Right lung (tissue), 10 donors: ENCODE measurements at places on chromosomes 3 and 15. TPM values are rescaled to one million over a fixed set of nuclear protein-coding genes. Genes with fewer than 3 reads are reported as not detected.
A peak's percentile ranks its signal among the peaks of the same experiment; 100 is the strongest.

CHRNA3 gene
- 0.19 TPM for polyA plus RNA-seq

GASK1A gene
- polyA plus RNA-seq = 4.3 TPM

ALDH1A2 gene
- polyA plus RNA-seq = 49.3 TPM

SNUPN gene
- 32.1 TPM for polyA plus RNA-seq

DGKG gene
- polyA plus RNA-seq = 2.7 TPM

NAALADL2 gene
- polyA plus RNA-seq = 18.4 TPM

PLA2G4E gene
- 0.13 TPM for polyA plus RNA-seq

PATL2 gene
- 1.2 TPM for polyA plus RNA-seq

MELTF gene
- 5.7 TPM for polyA plus RNA-seq

GOLGA8S gene
- 1.5 TPM for polyA plus RNA-seq

ANKRD63 gene
- polyA plus RNA-seq = not detected

GPR176 gene
- 3.0 TPM for polyA plus RNA-seq

CPLX3 gene
- polyA plus RNA-seq = not detected

CCDC50 gene
- polyA plus RNA-seq = 79.6 TPM

DYNLT2B gene
- 31.6 TPM for polyA plus RNA-seq

DNA sequence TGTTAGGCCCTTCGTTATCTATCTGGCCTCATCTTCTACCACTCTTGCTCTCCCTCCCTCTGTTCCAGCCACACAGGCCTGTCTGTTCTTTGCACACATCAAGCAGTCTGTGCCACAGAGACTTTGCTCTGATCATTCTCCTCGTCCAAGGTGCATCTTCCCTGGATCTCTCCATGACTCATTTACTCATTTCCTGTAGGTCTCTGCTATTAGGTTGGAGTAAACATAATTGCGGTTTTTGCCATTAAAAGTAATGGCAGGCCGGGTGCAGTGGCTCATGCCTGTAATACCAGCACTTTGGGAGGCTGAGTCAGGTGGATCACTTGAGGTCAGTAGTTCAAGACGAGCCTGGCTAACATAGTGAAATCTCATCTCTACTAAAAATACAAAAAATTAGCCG lies 9.5 kb upstream of the C3orf49 start:
- DNase-seq = no peak

GRCh38 chr15:68333775-68334470 lies 56.4 kb downstream of the FEM1B start:
- no peak for DNase-seq

- no peak for DNase-seq
Measured at GRCh38 chr3:31086148-31086547, 191.7 kb upstream of the GADL1 start.

DNA sequence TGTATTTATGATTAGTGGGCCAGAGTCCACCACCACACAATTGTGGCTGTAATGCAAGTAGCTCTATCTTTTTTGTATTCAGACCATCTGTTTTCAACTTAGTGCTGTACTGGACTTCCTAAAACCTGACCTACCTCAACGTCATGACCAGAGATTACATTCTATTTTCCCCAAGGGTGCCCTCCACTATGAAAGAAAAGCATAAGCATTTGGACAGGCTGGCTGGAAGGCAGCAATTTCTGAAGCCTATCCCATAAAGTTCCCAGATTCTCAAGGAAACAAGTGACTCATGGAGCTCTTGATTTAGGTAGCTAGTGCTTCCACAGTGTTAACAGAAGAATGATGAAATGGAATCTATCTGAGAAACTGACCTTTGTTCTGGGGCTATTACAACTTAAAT lies 75.8 kb downstream of the COL8A1 start:
- no peak for DNase-seq

GRCh38 chr3:194091141-194091540 lies 44.8 kb upstream of the HES1 start:
- no peak for DNase-seq

DNA sequence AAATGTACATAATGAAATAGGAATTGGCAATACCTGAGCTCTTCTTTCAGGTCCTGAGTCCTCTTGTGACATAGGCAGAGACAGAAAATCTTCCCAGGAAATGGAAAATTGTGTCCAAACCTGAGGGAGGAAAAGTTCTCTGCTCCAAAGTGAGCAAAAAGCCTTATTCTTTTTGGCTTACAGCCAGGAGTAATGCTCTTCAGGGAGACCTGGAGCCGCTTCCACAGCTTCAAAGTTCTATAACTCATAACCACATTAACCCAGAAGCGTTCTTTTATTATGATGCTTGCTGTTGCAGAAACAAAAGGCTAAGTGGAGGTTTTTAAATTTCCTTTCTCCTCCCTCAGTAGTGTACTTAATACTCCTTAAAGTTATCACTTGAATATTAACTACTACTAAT lies 633 bp downstream of the IGSF10 start:
- no peak for DNase-seq

DNA sequence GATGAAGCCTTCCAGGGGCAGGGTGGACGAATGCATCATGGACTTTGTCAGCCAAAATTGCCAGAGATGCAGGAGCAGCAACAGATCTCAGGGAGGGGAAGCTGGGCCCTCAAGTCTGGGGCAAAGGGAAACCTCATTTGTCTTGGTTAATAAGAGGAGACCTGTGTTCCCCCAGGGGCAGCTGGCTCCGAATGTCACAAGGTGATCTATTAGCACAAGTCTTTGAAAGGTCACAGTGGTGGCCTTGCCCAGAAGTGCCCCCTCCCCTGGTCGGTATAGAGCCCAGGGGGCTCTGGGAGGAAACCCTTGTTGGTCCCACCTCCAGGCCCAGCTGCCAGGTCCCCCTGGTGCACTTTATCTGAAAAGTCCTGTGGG lies 46.2 kb downstream of the ABTB1 start:
- no peak for DNase-seq

- peak; percentile 81 for DNase-seq
Measured at GRCh38 chr15:45457641-45458539, 64.7 kb downstream of the SLC30A4 start.

GRCh38 chr15:99014803-99015697 lies 7.5 kb upstream of the PGPEP1L start:
- DNase-seq = peak; percentile 64

- no peak for DNase-seq
Measured at GRCh38 chr3:14849638-14850230, 31.0 kb downstream of the FGD5 start.

- no peak for DNase-seq
Measured at GRCh38 chr15:68231102-68231818, 1.7 kb upstream of the CLN6 start.

- no peak for DNase-seq
Measured at GRCh38 chr3:156820692-156821080, 5.5 kb upstream of the LEKR1 start.

GRCh38 chr3:120263792-120264191 lies 21.2 kb downstream of the GPR156 start:
- no peak for DNase-seq

DNA sequence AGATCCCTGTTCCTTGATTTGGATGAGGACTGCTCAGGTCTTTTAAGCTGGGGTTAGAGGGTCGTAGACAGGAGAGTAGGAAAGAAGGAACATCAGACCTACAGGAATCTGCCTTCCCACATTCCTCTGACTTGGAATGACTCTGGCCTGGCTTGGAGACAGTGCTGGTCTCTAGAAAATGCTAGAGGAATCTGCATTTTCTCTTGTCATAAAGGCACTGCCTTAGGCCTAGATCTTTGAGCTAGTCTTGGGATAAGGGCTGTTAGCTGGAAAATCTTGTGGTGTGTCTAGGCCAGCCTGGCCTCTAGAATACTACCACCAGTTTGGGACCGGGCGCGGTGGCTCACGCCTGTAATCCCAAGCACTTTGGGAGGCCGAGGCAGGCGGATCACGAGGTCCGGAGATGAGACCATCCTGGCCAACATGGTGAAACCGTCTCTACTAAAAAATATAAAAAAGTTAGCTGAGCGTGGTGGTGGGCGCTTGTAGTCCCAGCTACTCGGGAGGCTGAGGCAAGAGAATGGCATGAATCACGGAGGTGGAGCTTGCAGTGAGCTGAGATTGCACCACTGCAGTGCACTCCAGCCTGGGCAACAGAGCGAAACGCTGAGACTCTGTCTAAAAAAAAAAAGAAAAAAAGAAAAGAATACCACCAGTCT lies 17.3 kb upstream of the BSN start:
- no peak for DNase-seq

DNA sequence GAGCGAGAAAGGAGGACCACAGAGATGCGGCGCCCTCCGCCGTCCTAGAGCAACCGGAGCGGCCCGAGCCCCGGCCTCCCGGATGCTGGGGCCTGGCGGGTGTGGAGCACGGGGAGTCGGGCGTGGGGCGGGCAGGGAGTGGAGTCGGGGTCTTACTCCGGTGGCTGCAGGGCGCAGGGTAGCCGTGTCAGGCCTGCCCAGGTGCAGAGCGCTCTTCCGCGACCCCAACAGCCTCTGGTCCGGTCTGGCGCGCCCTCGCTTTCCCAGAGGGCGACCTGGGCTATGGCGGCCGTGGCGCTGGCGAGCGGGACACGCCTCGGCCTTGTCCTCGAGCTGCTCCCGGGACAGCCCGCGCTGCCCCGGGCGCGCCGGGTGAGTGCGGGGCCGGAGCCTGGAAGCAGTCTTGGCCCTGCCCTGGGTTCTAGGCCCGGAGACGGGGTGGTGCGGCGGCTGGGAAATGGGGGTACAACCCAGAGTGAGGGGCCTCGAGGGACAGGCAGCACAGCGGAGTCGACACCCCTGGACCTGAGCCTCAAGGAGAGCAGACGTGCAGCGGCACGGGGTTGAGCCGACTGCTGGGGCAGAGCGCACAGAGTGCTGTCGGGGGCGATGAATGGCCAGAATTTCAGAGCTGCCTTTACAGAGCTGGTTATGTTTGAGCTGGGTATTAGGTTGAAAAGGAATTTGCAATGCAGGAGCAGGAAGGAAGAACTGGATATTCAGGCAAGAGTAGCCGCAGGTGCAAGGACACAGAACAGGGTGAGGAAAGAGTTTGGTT lies at the start of gene ZNF662:
ZNF662 (plus strand) TSS at position 73 of the 778 bp plus-strand sequence. CDS start 1,973 bp downstream, outside the sequence.
- peak; percentile 53 for DNase-seq

- no peak for DNase-seq
Measured at GRCh38 chr3:65575376-65575840, 463.3 kb downstream of the MAGI1 start.

DNA sequence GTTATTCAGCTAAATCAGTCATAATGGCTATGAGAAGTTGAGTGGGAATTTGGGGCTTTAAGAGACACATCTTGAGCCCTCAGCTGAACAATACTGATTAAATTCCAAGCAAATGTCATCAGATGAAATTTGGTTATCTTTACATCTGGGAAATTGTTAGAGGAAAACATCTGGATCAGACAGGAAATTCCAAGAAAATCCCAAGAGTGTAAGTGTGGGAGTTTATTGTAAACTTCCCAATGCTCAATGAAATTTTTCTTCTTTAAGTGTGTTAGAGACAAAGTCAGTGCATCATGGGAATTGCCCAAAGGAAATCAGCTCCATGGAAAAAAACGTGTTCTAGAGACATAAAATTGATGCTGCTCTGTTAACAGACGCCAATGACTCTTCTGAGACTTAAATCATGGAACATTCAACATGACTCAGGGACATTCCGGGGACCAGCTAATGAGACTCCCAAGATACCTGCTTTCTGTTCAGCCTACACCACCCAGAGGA lies 19.8 kb upstream of the DCLK3 start:
- no peak for DNase-seq

- DNase-seq = no peak
Measured at GRCh38 chr3:61141227-61141626, 110.0 kb downstream of the FHIT start.

GRCh38 chr3:126836220-126836860 lies 132.3 kb downstream of the CHCHD6 start:
- no peak for DNase-seq

DNA sequence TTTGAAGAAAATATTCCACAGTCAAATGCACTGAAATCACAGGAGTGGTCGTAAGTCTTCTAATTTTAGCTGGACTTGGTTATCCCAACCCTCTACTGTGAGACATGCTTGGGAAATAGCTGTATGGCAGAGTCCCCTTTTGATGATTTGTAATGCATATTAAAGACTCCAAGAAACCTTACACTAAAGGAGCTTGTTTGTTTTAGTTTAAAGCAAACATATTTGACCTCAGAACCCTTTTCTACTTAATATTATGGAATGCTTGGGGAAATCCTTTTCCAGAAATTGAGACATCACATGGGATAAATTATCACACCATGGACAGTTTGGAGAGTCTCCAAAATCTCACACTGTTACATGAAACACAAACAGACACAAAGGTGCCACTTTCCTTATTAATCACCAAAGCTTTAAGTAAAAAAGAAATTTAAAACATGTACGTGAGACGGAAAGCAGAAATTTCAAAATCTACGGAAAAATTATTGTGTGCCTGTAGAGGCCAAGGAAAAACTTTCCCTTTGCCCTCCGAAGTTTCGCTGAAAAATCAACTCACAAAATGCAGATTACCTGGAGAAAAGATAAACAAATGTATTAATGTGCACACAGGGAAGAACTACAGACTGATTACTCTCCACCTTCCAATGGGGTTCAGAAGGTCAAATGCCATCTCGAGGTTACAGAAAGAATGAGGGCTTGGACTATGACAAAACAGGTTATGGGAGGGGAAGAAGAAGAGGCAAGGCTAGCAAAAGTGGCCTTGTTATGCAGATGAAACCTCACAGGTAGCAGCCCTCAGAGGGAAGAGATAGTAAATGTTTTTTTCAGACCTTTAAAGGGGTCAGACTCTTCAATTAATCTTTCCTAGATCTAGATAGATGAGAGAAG lies 7.0 kb upstream of the CPB1 start:
- no peak for DNase-seq

DNA sequence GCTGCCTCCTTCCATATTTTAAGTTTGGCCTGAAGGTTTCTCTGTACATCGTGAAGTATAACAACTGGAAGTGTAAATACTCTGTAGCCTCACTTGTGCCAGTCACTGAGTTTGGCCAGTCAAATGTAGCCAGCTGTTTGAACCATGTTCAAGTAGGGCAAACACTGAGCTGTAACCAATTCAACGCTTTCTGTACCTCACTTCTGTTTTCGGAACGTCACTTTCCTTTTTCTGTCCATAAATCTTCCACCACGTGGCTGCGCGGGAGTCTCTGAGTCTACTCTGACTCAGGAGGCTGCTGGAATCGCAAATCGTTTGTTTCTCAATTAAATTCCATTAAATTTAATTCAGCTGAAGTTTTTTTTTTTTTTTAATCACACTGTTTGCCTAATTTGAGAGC lies 88.8 kb upstream of the RARB start:
- no peak for DNase-seq
